Mesenteric fat pad (tissue), 1 donor: ENCODE measurements at places on chromosomes 2 and 18. TPM values are rescaled to one million over a fixed set of nuclear protein-coding genes. Genes with fewer than 3 reads are reported as not detected.

DNA sequence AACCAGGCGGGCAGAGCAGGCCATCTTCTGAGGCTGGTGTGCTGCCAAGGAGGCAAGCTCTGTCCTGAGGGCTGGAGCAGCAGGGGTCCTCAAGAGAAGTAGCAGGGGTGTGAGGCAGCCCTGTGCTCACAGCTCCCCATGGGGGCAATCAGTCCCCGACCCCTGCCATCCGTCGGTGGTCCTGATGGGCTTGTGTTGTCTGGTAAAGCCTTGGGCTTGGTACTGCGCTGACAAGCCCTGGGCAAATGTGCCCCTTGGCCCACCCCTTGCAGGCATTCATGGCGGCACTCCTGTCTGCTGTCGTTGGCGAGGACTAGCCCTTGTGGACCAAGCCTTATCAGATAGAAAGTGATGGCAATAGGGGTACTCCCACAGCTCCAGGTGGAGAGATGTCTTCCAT is 22.6 kb upstream of the SCLY start:
- DNase-seq, result no peak

GRCh38 chr2:61671561-61672315 is 133.6 kb upstream of the XPO1 start:
- no peak for DNase-seq

GRCh38 chr2:176284461-176285049 is 15.3 kb downstream of the MTX2 start:
- no peak for DNase-seq

DNA sequence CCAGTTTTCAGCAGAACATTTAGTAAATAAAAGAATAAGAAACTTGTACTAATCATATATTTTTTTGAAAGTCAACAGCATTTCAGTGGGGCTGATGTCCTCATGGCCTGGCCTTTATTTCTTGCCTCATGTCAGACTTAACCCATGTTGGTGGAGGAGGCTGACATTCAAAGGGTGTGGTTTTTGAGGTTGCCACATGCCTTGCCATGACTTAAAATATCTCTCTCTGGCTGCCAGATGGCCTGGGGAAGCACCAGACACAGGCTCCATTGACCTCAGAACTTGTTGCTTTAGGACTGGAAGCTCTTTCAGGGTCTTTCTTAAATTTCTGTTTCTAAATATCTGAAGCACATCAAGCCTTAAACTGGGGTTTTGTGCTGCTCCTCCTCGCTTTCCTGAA is 32.5 kb upstream of the CD28 start:
- DNase-seq, result no peak

REG1B gene
- 2.6 TPM for total RNA-seq

CYP27A1 gene
- total RNA-seq, result 20.5 TPM

CYRIA gene
- total RNA-seq, result 22.4 TPM
